Lung microvascular endothelial cell (primary cell): ENCODE measurements at places on chromosomes 13 and 19. TPM values are rescaled to one million over a fixed set of nuclear protein-coding genes. Genes with fewer than 3 reads are reported as not detected.

VSIG10L gene
- total RNA-seq = under 0.01 TPM in 2 replicates

CYP4F8 gene
- total RNA-seq = not detected in 2 replicates

IFT88 gene
- 5.9 and 6.7 TPM in 2 replicates for total RNA-seq

CATSPERD gene
- not detected in 2 replicates for total RNA-seq

ECSIT gene
- 21.4 and 23.8 TPM in 2 replicates for total RNA-seq

MISP gene
- under 0.01 TPM in 1 of 2 replicates, not detected in the other for total RNA-seq

ZNF329 gene
- 7.2 and 10.3 TPM in 2 replicates for total RNA-seq

SHANK1 gene
- 0.22 TPM in 1 of 2 replicates, not detected in the other for total RNA-seq

EXOC3L2 gene
- total RNA-seq = 0.20 and 0.44 TPM in 2 replicates

TSHZ3 gene
- total RNA-seq = 0.60 and 0.87 TPM in 2 replicates

GNG7 gene
- total RNA-seq = 0.87 and 1.2 TPM in 2 replicates

UHRF1 gene
- 6.9 and 16.6 TPM in 2 replicates for total RNA-seq

GTF2F1 gene
- 35.1 and 36.7 TPM in 2 replicates for total RNA-seq

ERF gene
- total RNA-seq = 17.9 and 19.2 TPM in 2 replicates

BLOC1S3 gene
- total RNA-seq = 2.0 and 3.8 TPM in 2 replicates

RASGRP4 gene
- not detected in 2 replicates for total RNA-seq

ZNF493 gene
- 7.4 and 19.6 TPM in 2 replicates for total RNA-seq

MYH14 gene
- under 0.01 TPM in 2 replicates for total RNA-seq

ZNF653 gene
- total RNA-seq = 5.2 and 7.5 TPM in 2 replicates

CBY2 gene
- total RNA-seq = not detected in 2 replicates

SIAH3 gene
- total RNA-seq = under 0.01 TPM in 1 of 2 replicates, not detected in the other

ZNF283 gene
- 5.0 and 8.5 TPM in 2 replicates for total RNA-seq

RBM42 gene
- 22.2 and 25.6 TPM in 2 replicates for total RNA-seq

CUL4A gene
- total RNA-seq = 62.1 and 79.4 TPM in 2 replicates

CLPTM1 gene
- total RNA-seq = 29.2 and 46.6 TPM in 2 replicates

ITGBL1 gene
- 5.0 and 8.1 TPM in 2 replicates for total RNA-seq

APOE gene
- total RNA-seq = 1.3 and 2.4 TPM in 2 replicates

ZNF320 gene
- 5.0 and 8.5 TPM in 2 replicates for total RNA-seq

TRPM4 gene
- 9.5 and 10.7 TPM in 2 replicates for total RNA-seq

OR10H1 gene
- total RNA-seq = not detected in 2 replicates

CEACAM8 gene
- not detected in 2 replicates for total RNA-seq

TMEM255B gene
- 42.7 and 55.8 TPM in 2 replicates for total RNA-seq

NFILZ gene
- not detected in 2 replicates for total RNA-seq

SHISA7 gene
- not detected in 2 replicates for total RNA-seq

DNAJB1 gene
- total RNA-seq = 20.7 and 28.4 TPM in 2 replicates

ONECUT3 gene
- not detected in 2 replicates for total RNA-seq

ZNF728 gene
- total RNA-seq = under 0.01 TPM in 1 of 2 replicates, not detected in the other

MBD3L2 gene
- total RNA-seq = not detected in 2 replicates

BEST2 gene
- not detected in 2 replicates for total RNA-seq

NXNL1 gene
- not detected in 2 replicates for total RNA-seq

NLRP7 gene
- total RNA-seq = not detected in 2 replicates

ZNF813 gene
- total RNA-seq = 2.8 and 4.4 TPM in 2 replicates

FFAR2 gene
- total RNA-seq = not detected in 2 replicates

ZNF480 gene
- total RNA-seq = 2.4 and 2.6 TPM in 2 replicates

CRLF1 gene
- not detected in 2 replicates for total RNA-seq

CELF5 gene
- total RNA-seq = not detected in 2 replicates

PRSS57 gene
- not detected in 2 replicates for total RNA-seq

HCN2 gene
- total RNA-seq = 0.40 and 0.44 TPM in 2 replicates

CDX2 gene
- total RNA-seq = not detected in 2 replicates
